Frontal cortex (tissue), 4 donors: ENCODE measurements at places on chromosomes 3 and 15. TPM values are rescaled to one million over a fixed set of nuclear protein-coding genes. Genes with fewer than 3 reads are reported as not detected.

Gene ZNF385D
- 17.5 TPM for total RNA-seq

Gene UACA
- 22.0 TPM for total RNA-seq

Gene HYAL2
- 35.9 TPM for total RNA-seq

Gene TTLL13
- total RNA-seq = under 0.01 TPM

Gene GFM1
- 58.7 TPM for total RNA-seq

Gene A4GNT
- total RNA-seq = not detected

Gene PTH1R
- 2.0 TPM for total RNA-seq

Gene PYDC2
- not detected for total RNA-seq
